ENCODE measurements at places on chromosomes 6 and 20.

GRCh38 chr20:2946988-2947961 lies 74.0 kb downstream of the PTPRA start:
- no peak for DNase-seq

DNA sequence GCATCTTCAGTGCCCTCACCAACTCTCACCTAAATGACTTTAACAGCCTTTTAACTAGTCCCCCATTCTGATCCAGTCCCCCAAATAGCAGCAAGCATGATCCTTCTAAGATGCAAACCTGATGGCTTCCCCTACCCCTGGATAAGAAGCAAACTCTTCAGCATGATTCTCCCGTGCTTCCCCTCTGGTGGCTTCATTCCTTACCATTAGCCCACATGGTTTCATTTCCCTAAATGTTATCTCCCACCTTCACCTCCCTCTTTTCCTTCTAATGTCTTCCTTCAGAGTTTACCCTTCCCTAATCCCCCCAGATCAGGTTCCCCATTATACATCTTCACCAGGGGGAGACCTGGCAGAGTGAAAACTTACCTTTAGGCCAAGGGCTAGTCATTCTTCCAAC lies 4.0 kb upstream of the RAB5IF start:
- no peak for DNase-seq

DNA sequence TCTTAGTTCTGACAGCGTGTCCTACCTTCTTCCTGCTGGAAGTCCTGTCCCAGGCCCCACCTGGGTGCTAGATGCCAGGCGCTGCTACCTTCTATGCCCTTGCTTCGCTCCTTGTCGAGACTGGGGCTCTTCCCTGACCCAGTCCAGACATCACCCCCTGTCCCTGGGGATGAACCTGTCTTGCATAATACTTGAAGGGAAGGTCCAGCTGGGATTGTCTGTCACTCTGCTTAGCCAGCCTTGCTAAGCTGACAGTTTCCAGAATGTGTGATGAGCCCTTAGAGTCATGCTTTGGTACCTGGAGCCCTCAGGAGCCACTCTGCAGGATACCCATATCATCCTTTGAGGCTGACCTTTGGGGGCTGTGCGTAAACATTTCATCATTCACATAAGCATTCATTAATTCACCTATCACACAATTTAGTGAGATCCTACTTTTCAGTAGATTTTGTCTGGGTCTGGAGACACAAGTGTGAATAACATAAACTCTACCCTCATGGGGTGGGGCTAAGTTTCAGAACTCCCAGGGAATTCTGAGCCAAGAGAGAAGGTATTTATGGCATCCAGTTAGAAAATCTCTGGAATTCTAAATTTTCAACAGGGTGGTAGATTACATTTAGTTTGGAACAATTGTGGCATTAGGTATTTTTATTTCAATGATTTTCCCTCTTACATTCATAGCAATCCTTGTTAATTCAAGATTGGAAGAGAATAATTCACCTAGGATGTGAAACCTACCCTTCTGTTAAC lies 151.1 kb upstream of the HDAC2 start:
- no peak for DNase-seq

- no peak for DNase-seq
Observed at GRCh38 chr20:55375920-55376319, 629.4 kb downstream of the CBLN4 start.

DNA sequence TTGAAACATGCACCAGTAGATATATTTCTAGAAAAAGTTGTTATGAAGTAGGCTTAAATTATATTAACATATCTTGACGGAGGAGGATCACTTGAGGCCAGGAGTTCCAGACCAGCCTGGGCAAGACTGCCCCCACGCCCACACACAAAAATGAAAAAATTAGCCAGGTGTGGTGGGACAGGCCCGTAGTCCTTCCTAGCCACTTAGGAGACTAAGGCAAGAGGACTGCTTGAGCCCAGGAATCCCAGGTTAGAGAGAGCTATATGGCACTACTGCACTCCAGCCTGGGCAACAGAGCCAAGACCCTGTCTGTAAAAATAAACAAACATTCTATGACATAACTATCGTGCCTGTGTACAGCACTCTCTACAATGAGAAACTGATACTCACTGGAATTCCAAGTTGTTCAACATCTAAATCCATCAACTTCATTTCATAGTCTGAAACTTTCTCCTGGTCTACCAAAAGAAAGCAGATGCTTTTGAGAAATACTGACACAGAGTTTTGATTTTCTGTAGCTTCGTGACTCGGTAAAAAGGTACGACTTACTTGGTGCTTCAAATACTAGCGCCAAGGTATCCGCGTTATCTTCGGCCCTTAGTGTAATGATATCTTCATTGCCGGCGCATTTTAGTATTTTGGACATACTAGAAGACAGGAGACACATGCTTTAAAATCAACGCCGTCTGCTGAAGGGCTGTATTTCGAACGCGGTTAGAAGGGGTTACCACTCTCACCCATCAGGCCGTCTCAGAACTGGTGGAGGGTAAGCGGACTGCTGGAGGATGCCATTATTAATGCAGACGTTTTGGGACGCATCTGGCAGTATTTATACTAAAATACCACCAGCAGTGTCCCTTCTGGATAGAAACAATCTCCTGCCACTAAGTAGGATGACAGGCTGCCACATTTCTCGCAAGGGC lies 1.3 kb downstream of the PCNA start:
- DNase-seq, result no peak

- DNase-seq, result no peak
Observed at GRCh38 chr20:33172781-33173180, 4.8 kb downstream of the BPIFA2 start.

DNA sequence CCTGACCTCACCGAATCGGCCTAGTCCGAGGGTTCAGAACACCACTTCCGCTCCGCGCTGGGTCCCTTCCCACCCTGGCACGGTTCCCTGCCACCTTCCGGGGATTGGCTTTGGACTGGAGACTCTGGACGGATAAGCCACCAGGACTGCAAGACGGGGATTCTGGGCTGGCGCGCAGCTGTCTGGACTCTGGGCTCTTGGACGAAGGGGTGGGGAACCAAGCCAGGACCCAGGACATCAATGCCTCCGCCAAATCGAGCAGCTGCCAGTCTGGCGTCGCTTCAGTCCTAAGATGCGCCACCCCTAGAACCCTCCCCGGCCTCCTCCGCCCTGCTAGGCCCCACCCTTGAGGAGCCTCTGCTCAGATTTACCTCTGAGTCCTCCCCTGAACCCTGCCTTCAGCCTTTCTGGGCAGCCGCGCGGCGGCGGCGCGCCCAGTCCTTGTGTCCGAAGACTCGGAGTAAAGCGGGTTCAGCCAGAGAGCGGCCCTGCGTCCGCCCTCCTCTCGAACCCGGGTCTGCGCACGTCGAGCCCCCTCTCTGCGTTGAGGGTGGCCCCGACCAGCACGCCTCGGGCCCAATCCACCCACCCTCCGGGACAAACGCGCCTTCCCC lies 1.2 kb downstream of the KCNK17 start:
- no peak for DNase-seq

GRCh38 chr6:129030215-129030614 lies 147.3 kb downstream of the LAMA2 start:
- no peak for DNase-seq

- DNase-seq, result no peak
Observed at GRCh38 chr20:47558295-47559066, 56.8 kb downstream of the NCOA3 start.

DNA sequence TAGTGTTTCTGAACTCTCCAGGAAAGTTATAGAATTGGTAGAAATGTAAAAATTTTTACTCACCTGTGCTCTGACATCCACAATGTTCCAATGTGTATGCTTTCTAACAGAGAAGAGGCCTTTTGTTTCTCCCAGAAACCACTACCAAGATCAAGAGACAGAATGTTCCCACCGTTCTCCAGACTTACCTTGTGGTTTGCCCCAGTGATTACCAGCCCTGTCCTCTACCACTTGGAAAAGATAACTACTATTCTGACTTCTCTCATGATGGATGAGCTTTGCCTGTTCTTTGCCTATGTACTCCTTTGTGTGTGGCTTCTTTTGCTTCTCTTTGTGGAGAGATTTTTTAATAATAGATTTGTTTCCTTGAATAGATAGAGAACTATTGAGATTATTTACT lies 173.0 kb upstream of the SCGN start:
- no peak for DNase-seq

DNA sequence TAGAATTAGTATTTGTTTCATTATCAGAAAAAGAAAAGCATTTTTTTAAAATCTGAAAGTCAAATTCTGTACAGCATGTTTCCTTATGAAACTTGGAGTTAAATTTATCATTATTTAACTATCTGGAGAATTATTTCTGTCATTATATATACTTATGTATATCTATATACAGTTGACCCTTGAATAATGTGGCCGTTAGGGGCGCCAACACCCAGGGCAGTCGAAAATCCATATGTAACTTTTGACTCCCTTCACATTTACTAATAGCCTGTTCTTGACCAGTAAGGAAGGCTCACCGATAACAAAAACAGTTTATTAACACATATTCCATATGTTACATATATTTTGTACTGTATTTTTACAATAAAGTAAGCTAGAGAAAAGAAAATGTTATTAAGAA lies 341.2 kb downstream of the ADGRB3 start:
- DNase-seq, result no peak

- DNase-seq, result peak; percentile 47
Observed at GRCh38 chr6:14711056-14711703, 534.7 kb upstream of the JARID2 start.

GRCh38 chr6:55729665-55730064 lies 145.7 kb downstream of the BMP5 start:
- DNase-seq, result no peak

DNA sequence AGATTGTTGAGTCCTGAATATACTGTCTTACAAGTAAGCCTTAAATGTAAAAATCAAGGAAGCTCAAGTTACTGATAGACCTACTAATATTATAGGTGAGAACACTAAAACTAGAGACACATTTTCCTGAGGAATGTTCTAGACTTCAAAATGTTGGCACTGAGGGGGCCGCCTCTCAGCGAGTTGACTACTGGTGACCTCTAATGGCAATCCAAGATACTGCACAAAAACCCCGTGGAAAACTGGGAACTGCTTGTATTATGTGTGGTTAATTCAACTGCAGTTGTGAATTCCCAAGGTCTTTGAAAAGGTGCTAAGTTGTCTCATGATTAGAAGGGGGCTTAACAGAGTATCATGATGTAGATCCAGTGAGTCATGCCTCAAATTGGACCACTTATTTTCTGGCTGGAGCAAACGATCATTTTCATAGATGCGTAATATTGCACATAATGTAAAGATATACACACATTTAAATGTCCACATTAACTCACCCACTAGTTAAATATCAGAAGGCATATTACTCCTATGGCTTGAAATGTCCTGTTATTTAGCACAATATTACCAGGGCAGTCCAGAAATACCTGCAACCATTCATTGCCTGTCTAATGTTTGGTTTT lies 336.2 kb downstream of the FOXA2 start:
- no peak for DNase-seq
